ENCODE measurements at places on chromosomes 5 and 9.

- no peak for DNase-seq
Observed at GRCh38 chr5:17425385-17426070, 72.5 kb upstream of the TAF11L2 start.

GRCh38 chr5:179154991-179155955 is 95.1 kb downstream of the ZNF354C start:
- DNase-seq = no peak

GRCh38 chr5:96905864-96906263 is 29.6 kb downstream of the ERAP2 start:
- DNase-seq = no peak

- no peak for DNase-seq
Observed at GRCh38 chr5:127012916-127013315, 17.4 kb downstream of the MARCHF3 start.

DNA sequence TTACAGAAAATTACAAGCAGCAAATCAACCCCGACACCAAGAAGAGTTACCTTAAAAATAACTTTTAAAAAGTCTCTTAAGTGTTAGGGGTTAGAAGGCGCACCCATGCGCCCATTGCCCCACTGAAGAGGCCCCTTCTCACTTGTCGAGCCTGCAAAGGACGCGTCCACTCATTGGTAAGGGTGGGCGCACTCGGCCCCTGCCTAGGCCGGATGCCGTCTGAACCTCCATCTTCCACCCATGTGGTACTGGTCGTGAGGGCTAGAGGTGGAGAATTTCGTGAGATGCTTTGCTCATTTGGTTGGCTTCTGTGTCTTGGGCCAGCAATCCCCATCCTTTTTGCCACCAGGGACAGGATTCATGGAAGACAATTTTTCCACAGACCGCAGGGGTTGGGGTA is 27.5 kb upstream of the LRRC14B start:
- no peak for DNase-seq

GRCh38 chr5:111228520-111229220 is 4.5 kb downstream of the CAMK4 start:
- DNase-seq = no peak

DNA sequence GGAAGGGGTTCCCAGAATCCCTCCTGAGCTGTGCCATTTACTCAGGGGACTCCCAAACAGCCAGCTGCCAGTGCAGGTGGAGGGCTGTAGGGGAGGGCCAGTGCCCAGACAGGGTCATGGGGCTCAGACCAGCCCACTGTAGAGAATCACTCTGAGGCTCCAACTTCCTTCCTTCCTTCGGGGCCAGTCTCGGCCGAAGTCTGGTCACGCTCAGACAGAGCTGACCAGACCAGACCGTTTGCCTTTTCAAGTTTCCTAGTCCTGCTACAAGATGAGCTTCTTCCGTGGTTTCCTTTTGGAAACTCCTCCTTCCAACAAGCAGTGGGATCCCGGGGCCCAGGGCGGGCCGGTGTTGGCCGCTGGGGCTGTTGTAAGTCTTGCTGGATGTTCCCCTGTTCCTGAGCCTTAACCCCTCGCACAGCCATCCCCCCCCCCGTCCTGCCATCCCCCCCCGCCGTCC is 52.6 kb downstream of the SAR1B start:
- DNase-seq = no peak

DNA sequence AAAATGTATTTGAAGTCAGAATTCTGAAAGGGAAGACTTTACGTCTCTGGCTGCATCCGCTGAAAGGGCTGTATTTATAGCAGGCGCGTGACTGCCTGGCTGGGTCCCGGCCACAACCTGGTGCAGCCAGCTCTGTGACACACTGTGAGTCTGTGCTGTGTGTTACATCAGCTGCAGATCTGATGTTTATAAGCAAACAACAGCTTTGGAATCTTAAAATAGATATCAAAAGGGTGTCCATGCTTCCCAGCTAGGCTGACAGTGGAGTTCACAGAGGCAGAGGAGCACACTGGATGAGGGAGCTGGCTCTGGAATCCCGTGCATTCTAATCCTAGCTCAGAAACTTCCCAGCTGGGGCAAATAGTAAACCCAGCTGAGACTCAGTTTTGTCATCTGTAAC is 433.4 kb upstream of the BRINP1 start:
- DNase-seq = no peak

GRCh38 chr9:118271936-118272335 is 567.7 kb downstream of the TLR4 start:
- DNase-seq = no peak

DNA sequence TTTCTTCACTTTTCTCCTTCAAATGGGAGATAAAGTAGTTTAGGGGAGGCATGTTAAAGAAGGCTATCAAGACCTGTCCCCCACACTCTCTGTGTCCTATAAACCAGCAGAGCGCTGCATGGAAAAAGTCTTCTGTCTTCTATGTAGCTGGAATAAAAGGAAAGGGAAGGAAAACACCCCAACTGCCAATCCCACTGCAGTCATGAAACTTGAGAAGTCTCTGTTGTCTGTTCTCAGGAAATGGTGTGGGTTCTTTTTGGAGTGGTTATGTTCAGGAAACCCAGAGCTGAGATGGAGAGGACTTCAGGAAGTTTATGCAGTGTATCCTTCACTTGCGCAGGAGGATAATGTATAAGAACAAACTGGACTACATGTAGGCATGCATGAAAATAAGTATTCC is 274.3 kb downstream of the GAS1 start:
- no peak for DNase-seq

GRCh38 chr5:180287868-180288267 is 4.0 kb downstream of the MAPK9 start:
- no peak for DNase-seq

Data from stimulated activated CD8-positive, alpha-beta memory T cell treated with anti-CD3 and anti-CD28 coated beads, Interleukin-7, amount 100 ng/mL, for 24 hours (primary cell).